ENCODE measurements at places on chromosomes 12 and 14. TPM values are rescaled to one million over a fixed set of nuclear protein-coding genes. Genes with fewer than 3 reads are reported as not detected.

- no peak for DNase-seq
These were observed 2.5 kb downstream of the HVCN1 start for GRCh38 chr12:110686294-110686903.

DNA sequence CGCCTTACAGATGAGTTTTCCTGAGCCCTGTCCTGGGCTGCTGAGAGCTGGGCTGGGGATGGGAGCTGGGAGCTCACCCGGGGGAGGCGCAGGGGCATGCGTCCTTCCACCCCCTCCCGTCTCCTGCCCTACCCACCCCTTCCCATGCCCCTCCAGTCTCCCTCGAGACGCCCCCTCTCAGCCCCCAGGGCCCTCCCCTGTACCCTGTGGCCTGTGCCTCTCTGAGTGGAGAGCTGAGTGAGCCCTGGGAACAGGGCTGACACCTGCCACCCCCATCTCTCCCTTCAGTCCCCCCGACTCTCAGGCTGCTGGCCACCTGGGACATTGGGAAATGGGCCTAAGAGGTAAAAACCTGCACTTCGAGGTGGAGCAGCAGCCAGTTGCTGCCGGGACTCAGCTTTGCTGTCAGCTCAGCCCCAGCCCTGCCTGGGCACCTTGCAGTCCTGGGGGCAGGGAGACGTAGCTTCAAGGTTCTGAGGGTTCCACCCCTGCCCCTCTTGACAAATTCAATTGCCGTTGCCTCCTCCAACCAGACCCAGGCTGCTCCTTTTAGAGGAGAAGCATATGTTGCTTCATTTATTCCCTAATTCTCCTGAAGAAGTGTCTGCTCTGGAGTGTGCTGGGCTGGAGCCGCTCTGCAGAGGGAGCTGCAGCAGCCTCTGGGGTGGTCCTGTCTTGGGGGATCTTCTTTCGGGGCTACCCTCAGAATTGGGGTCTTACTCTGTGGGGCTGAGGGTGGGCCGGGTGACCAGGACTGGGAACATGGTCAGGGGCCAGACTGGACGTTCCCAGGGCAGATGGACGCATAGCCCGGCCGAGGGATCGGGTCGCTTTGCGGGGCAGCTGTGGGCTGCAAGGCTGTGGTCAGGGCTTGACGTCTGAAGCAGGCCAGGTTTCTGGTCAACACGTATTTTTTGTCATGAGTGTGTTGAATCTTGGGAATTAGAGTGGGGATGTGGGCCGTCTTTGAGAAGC, 141.4 kb downstream of the ADGRD1 start:
- no peak for DNase-seq

DNA sequence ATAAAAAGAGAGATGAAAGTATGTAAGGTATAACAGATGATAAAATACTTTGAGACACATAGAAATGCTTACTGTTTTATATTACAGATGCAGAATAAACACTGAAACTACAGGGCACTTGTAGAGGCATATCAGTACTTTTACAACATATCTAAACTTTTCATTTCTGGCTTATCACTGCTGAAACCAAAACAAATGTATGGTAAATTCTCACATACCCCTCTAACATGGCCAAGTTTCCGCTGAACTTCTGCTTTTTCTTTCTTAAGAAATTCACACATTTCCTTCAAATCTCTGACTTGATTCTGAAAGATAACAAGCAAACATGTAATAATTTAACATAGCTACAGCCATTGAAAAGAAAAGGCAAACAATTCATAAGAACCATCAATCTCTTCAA, 33.3 kb upstream of the C12orf50 start:
- DNase-seq: no peak

- no peak for DNase-seq
These were observed 756 bp downstream of the RNASE7 start for GRCh38 chr14:21042918-21043317.

DNA sequence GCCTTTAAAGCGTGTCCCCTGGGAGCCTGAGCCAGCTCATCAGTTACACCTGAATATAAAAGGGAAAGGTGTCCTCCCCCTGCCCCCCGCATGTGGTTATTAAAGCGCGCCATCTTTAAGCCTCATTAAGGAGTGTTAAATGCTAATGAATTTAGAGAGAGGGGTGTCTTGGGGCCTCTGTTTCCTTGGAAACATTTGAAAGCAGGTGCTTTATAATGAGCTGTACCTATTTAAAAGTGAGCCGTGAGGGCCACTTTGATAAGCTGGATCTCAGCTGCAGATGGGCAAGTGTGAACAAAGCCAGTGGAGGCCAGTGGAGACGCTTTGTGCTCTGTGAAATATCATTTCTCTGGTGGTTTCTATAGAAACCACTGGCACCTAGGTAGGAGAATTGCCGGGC, 84.0 kb downstream of the BEGAIN start:
- no peak for DNase-seq

DNA sequence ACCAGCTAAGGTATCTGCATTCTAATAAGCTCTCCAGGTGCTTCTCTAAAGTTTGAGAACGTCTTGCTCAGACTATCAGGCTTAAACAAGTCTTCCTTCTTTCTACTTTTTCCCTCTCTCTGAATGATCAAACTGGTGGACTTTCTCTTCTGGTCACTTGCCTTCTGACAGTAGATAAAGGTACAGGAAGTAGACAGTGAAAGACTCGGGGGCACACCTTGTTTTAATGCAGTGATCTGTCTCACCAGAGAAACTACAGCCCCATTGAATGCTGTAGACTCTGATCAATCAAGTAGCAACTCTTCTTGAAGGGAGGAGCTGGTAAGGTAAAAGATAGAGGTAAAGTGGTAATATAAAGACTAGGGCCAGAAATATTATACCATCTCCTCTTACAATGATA, 48.1 kb upstream of the ATXN7L3B start:
- DNase-seq: no peak

GRCh38 chr14:106347890-106348755, 821.7 kb downstream of the TMEM121 start:
- DNase-seq: no peak

DNA sequence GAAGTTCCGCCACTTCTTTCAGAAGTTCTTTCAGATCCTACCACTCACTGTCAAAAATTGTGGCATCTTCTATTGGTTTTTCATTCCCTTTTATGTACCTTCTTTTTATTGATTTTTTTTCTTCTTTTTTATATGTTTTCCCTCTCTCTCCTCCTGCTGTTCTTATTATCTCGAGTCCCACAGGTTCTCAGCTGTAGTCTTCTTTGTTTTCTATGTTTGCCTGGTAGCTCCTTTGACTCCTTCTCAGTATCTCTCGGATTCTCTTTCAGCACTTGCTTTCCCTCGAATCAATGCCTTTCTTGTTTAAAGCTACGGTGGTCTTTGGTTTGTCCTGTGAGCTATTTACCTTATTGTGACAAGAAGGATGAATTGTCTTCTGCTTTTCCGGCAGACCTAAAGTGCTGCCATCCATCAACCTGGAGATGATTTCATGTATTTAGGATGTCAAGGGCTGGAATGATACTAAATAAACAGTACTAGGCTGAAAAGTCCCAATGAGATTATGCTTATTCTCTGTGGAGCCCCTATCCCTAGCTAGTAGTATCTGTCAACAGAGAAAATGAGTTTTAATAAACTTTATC, 541.7 kb downstream of the NOVA1 start:
- no peak for DNase-seq

Gene TAS2R9
- not detected for total RNA-seq

Gene RHOJ
- not detected for total RNA-seq

Gene RHEBL1
- 15.2 TPM for total RNA-seq
